ENCODE measurements at places on chromosomes 7 and 10.

DNA sequence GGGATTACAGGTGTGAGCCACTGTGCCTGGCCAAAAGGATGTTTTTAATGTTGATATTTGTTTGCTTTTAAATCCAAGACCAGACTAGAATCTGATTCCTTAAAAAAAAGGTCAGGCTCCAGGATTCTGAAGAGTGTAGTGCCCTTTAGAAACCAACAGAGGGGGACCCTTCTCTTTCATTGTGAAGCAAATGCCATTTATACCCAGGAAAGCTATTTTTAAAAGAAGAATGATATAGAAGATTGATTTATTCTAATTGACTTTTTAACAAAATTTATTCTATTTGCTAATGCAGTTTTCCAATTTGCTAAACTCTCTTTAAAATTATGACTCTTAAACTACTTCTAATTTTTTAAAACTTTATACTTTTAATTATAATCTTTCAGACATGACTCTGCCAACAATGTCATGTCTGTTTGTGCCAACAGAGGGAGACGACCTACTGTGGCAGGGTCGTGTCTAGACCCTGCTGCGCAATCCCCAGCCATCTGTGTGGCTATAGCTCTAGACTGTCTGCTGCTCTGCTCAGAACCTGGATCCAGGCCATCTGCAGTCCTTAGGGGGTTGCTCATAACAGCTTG is 201.0 kb upstream of the IMMP2L start:
- DNase-seq = no peak

GRCh38 chr7:105874055-105874454 is 2.3 kb downstream of the ATXN7L1 start:
- DNase-seq = no peak

GRCh38 chr10:60384708-60385398 is 4.8 kb downstream of the ANK3 start:
- no peak for DNase-seq

DNA sequence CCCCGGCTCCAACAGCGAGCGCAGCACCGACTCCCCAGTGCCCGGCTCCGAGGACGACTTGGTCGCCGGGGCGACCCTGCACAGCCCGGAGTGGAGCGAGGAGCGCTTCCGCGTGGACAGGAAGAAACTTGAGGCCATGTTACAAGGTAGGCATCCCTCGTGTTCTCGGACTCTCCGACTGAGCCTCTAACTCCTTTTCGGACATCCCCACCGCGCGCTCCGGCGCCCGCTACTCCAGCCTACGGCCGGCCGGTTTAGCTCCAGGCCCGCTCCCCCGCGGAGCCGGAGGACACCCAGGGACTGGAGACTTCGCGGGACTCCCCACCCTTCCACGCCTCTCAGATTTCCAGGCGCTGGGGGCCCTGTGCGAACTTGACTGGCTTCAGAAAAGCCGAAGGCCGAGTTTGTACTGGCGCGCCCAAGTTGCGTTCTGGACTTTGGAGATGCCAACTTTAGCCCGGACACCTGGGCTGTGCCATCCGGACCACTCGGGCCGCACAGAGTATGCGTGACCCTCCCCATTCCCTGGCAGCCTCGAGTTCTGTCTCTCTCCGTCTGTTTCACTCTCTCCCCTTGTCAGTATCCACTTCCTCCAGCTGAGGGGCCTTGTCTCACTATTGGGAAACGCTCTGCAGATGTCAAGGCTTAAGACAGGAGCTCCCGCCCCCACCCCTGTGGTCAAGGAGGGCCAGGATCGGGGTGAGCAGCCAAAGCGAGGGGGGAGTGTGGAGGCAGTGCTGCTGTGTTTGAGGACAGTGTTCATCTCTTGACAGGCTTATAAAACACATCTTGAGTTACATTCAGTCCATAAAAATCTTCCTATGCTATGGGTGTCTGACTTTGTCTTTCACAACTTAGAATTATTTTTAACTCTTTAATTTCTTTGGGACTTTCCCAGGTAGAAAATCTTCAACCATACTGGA is 777 bp downstream of the BICC1 start:
- DNase-seq = no peak

DNA sequence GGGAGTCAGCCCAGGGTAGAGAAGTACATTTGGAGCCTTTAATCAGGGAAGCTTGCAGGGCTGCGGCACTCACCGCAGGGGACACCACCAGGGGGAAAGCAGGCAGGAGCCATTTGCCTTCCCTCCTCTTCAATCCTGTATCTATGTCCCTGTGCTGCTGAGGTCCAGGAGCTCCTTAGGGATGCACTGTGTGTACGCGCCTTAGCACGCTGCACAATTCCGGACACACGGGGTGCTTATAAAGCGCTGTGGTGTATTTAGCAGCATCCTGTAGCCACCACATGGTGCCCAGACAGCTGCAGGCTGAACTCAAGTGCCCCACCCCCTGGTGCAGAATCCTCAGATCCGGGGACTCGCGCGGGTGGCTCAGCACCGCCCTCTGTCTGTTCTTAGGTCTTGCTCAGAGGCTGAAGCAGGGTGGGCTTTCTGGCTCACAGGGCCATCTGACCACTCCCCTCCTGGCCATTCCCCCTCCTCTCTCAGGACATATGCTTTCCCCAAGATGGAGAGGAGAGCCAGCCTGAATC is 421.4 kb downstream of the SDK1 start:
- DNase-seq = no peak

DNA sequence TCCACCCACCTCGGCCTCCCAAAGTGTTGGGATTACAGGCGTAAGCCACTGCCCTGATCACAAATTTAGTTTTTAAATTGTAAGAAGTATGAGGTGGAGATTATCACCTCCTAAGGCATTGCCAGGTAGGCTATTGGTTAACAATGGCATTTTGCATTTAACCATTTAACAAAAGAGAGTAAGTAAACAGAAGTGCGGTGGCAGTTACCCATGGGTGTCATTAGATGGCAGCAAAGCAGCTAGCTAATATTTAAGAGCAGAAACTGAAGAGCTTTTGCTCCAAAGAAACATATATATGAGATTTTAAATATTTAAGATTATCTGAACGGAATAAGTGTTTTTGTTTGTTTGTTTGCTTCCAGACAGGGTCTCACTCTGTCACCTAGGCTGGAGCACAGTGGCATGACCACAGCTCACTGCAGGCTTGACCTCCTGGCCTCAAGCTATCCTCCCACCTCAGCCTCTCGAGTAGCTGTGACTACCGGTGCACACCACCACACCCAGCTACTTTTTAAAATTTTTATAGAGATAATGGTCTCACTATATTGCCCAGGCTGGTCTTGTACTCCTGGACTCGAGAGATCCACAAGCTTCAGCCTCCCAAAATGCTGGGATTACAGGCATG is 325.5 kb upstream of the C7orf33 start:
- no peak for DNase-seq

DNA sequence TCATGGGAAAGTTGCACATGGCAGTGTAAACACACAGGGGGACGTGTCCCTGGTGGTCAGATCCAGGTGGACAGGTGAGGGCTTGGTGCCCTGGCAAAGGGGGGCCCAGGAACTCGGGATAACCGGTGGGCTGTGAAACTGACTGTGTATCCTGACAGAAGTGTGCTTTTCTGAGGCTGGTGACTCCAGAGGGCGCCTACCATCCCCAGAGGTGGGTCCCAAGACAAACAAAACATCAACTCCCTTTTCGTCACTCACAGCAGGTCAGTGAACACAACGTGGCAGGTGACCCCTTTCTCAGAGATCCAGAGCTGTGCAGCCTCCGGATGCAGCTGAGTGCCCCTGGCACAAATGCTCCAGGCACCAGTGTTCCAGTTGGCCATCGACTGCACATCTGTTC is 56.0 kb upstream of the DDC start:
- DNase-seq = no peak

GRCh38 chr10:1182280-1183032 is 126.3 kb downstream of the WDR37 start:
- no peak for DNase-seq

- no peak for DNase-seq
These were observed 130.4 kb downstream of the MBL2 start for GRCh38 chr10:52642208-52642607.

- no peak for DNase-seq
These were observed 54.6 kb upstream of the NANOS1 start for GRCh38 chr10:118974951-118975350.

DNA sequence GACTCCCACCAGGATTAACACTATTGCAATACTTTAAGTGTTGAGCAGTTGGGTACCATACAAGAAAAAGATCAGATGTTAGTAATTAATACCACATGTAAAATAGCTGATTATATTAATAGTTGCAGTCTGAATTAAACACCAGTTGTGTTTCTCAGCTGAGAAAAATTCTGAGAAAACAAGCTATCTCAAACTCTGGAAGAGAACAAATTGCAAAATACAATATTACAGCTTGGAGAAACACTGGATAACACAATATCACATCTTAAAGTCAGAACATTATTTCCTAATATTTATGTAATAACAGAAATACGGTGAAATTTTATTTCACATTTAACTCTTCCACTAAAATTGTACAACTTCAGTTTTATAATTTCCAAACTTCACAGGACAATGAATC is 9.2 kb downstream of the SNX13 start:
- no peak for DNase-seq

GRCh38 chr7:76304888-76305375 is 2.5 kb downstream of the HSPB1 start:
- DNase-seq = no peak

- no peak for DNase-seq
These were observed 205.2 kb downstream of the TMEM26 start for GRCh38 chr10:61248013-61248412.

DNA sequence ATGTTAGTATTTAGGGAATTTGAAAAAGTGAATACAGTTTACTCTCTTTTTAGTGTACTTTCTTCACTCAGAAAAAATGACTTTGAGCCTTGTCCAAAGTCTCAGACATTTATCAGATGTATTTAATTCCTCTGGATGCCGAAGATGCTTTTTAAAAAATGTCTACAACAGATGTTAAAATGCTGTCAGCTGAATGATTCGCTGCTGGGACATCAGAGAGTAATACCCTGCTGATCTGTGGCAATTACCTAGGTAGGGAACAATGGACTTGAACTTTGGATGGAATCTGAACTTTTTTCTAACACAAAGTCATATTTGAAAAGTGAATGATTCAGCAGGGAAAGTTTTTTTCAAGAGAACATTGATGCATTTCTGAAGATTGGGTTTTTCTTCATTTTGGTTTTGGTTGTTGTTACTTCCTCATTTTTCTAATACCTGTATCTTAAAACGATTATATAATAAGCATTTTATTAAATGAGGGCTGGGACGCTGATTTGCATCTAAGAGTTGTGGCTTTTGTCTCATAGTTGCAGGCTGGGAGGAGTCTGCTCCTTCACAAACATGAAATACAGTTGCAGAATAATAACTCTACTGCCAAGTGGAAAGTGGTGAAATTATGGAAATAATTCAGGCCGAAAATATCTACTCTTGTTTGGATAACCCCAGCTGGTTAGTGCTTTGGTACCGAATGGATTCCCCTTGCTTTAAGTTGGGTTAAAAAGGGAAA is 98.0 kb downstream of the SPAG6 start:
- DNase-seq = no peak

DNA sequence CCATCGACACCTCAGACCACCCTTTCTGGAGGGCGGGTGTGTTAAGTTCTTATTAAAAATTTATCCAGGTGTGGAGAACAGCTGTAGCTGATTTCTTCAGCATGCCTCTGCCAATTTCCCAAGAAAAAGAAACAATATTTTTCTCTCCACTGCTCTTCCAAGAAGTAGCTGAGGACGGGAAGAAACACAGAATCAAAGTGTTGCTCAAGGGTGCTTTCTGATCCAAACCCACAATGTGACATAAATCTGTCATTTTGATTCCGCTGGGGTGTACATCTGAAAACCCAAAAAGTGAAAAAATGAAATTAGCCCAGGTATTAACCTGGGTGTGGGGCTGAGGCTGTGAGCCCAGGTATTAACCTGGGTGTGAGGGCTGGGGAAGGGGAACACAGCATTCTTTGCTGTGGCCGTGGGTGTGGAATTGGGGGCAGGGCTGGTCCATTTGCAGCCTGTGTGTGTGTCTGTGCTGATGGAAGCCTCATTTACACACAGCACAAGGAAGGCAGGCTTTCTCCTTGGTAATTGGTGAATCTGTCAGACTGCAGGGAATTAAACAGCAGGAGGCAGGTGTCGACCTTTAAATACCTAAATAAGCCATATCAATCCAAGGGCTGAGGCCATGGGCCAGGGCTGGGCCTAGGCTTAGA is 48.4 kb upstream of the CCDC3 start:
- DNase-seq = no peak

DNA sequence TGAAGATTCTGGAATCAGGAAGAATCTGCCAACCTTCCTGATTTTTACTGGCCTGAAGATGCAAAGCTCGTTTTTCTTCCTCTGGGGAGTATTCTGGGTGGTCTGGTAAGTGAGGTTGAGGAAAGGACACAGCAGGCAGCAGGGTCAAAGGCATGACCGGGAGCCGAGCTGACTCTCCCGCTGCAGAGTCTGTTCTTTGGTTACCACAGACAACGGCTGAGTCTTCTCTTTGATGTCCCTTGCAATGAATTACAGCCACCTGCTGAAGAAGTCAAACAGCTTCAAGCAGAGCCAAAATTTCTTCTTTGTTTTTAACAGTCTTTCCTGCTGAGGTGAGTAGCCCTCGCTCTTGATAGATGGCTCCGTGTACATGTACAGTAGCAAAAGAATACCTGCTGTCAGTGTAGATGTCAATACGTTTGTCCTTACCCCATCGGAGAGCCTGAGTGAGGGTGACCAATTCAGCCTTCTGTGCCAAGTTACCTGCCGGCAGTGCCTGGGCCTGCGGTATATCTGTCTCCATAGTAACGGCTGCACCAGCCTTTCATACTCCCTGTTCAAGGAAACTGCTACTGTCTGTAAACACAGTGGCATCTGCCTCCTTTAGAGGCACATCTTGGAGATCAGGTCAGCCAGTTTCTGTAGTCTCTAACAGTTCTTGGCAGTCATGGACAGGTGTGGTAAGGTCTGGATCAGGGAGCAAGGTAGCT is 76.4 kb downstream of the PRR15 start:
- no peak for DNase-seq

DNA sequence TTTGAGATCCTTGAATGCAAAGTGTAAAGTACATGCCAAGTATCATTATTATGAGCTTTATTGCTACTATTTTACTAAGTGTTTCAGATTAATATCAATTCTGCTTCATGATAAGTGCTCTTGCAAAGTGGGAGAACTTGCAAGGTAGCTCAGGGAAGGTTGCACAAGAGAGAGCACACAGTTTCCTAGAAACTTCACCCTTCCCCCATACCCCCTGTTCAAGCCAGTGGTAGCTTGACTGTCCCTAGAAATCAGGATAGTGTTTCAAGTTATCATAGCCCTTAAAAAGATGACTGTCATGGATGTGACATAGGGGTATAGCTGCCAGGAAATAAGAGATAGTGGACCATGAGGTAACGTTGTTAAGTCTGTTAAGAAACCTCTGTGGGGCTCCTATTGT is 251.5 kb downstream of the TRIL start:
- no peak for DNase-seq
